Mucosa of gallbladder (tissue), 1 donor: ENCODE measurements at places on chromosomes 12 and 14.

DNA sequence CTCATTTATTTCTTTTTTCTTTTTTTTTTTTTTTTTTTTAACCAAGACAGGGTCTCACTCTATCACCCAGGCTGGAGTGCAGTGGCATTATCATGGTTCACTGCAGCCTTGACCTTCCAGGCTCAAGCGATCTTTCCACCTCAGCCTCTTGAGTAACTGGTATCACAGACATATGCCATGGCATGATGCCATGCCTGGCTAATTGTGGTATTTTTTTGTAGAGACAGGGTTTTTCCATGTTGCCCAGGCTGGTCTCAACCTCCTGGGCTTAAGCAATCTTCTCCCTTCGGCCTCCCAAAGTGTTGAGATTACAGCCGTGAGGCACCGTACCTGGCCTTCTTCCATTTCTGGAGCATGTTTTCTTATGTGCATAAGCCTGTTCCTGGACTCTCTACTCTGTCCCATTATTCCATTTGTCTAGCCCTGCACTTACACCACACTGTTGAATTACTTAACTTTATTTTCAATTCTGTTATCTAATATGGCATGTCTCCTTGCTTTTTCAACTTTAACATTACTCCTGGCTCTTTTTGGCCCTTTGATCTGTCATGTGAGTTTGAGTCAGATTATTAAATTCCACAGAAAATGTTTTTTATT is 47.9 kb upstream of the PTGDR start:
- DNase-seq = no peak

- no peak for DNase-seq
Measured at GRCh38 chr12:9134981-9135628, 19.4 kb upstream of the A2M start.

DNA sequence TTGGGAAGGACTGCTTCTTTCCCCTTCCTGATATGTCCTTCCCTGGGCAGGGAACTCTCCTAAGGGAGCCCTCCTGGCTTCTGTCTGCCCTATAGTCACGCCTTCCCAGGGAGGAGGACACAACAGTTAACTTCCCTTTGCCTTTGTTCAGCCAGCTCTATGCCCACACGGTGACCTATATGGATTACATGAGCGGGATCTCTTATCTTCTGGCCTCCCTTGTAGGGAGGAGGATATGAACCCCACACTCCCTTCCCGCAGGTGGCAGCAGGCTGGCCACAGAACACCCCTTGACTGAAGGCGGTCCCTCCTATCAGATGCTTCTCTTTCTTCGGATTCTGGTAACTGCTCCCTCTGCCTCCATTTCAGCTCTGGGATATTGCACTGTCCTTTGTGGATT is 135.6 kb upstream of the MAX start:
- DNase-seq = no peak

DNA sequence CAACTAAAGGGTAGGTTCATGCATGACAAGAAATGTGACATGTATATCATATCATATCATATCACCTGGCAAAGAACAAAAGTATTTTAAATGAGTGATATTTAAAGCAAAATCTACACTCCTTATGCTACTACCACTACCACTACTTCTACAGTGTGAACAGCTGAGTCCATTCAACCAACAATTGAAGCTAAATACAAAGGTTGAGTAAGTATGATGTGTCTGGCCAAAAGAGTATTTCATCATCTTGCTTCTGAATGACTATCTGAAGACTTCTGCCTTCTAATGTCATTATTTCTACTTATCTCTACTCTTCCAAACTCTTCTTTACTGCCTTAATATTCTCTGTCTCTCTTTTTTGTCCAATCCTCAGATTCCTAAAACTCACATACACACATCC is 292.6 kb upstream of the CAND1 start:
- DNase-seq = no peak

DNA sequence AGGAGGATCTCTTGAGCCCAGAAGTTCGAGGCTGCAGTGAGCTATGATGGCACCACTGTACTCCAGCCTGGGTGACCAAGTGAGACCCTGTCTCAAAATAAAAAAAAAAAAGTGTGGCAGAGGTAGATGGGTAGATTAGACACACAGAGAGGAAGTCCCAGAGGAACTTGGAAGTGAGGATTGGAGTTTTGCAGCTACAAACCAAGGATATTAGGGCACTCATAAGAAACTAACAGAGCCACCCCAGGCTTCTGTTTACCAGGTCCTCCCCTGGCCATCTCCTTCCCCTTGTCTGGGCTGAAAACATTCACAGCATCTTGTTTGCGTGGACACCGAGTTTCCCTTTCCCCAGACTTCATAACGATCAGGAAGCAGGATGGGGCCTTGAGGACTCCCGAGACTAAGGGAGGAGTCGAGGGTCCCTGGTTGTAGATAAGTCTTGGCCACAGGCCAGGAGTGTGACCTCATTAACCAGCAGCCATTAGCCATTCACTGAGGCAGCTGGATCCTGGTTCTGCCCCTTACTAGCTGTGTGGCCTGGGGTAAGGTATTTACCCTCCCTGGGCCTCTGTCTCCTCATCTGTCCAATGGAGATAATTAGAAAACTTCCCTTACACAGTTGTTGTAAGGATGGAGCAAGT is 2.1 kb downstream of the MAP1LC3B2 start:
- DNase-seq = no peak
